ENCODE measurements at places on chromosomes 3 and 15.

DNA sequence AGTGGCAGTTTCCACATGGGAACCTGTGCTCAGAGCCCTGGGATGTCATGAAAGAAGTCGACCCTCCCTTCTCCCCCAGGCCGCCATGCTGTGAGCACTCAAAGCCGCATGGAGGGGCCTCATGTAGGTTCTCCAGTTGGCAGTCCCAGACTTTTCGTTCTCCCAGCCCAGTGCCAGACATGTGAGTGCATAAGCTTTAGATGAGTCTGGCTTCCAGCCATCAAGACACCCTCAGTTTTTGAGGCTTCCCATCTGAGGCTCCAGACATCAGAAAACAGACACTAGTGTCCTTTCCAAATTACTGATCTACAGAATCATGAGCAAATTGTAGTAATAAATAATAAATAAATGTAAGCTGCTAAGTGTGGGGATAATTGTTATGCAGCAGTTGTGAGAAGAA lies 136.5 kb upstream of the AGBL1 start:
- no peak for DNase-seq

DNA sequence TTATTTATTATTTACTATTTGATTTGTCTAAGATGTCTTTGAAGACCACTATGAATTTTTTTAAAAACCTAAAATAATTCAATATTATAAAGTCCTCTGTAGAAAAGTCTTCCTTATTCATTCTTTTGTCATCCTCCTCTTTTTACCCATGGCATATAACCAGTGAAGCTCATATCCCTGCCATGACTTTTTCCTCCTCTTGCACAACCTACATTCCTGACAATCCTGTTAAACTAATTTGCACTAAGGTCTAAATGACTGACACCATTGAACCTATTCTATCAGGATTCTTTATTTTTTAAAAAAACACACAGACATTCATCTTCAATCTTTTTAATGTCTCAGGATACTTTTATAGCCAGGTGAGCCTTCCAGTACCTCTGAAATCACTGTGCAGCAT lies 159.9 kb upstream of the SLC2A2 start:
- no peak for DNase-seq

- peak; percentile 74 for DNase-seq
These were observed 546 bp downstream of the EIF4A2 start for GRCh38 chr3:186783731-186784515.

DNA sequence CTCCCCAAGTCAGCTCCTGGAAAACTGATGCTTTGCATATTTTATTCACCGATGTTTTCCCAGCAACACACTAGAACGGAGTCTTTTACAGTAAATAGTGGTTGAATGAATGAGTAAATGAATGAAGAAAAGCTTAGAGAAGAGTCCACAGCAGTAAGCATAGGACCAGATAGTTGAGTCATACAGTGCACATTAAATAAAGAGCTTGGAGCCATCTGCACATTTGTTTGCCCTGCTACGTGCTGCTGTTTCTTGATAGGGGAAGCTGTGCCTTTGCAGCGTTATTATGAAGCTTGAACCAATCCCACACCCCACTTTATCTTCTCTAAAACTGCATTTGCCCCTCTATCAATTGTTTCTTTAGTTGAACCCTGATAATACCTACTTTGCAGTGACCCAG lies 1.2 kb downstream of the FAM98B start:
- DNase-seq: no peak

DNA sequence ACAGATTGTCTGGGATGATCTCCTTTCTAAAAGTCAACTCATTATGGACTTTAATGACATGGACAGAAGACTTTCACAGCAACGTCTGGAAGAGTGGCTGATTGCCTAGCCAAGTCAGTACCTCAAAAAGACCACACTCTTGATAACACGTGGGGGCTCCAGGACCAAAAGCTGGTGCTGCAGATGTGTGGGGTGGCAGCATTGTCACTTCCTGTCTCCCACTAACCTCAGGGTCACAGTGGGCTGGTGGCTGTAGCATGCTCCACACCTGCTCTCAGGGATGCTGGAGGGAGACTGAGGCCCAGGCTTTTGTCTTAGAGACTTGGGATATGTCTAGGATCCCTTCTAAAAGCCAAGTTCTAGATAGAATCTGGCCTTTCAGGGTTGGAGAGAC lies 118.1 kb downstream of the APBA2 start:
- DNase-seq: no peak

DNA sequence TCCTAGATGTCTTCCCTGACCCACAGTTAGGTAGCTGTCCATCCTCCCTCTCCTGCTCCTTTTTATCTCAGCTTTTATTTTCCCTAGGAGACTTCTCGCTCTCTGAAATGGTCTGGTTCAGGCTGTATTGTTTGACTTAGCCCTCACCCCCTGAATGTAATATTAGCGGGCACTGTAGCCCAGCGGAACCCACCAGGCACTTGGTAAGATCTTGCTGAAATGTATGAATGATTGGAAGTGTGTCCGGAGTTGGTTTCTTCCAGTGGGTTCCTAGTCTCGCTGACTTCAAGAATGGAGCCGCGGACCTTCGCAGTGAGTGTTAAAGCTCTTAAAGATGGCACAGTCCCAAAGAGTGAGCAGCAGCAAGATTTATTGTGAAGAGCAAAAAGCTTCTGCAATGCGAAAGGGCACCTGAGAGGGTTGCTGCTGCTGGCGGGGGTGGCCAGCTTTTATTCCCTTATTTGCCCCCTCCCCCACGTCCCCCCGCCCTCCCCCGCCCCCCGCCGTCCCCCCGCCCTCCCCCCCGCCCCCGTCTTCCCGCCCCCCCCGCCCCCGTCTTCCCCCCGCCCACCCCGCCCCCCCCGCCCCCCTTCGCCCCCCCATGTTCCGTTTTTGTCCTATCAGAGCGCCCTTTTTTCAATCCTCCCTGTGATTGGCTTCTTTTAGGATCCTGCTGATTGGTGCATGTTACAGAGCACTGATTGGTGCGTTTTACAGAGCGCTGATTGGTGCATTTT lies 694 bp upstream of the EEFSEC start:
- DNase-seq: peak; percentile 4

- DNase-seq: no peak
These were observed 511.0 kb upstream of the ALCAM start for GRCh38 chr3:104855702-104856101.

- no peak for DNase-seq
These were observed 215.0 kb upstream of the IGF1R start for GRCh38 chr15:98433346-98433745.

GRCh38 chr3:80014576-80014975 lies 246.8 kb upstream of the ROBO1 start:
- no peak for DNase-seq

DNA sequence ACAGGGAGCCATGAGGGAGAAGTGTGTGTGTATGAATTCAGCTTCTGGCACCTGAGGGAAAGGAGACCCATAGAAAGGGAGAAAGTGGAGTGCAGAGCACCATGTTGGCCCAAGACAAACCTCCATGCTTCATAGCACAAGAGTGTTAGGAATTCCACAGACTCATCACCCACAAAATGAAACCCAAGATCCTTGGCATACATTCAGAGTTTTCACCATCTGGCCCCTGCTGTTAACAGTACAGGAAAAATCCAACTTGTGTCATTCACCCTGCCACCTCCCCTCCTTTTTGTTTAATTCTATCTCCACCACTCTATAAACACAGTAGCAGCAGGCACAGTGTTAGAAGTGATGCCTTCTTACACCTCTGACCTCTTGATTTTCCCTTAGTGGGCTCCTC lies 60.0 kb upstream of the MNS1 start:
- no peak for DNase-seq

- no peak for DNase-seq
These were observed 132.3 kb downstream of the KCNAB1 start for GRCh38 chr3:156252656-156253055.

DNA sequence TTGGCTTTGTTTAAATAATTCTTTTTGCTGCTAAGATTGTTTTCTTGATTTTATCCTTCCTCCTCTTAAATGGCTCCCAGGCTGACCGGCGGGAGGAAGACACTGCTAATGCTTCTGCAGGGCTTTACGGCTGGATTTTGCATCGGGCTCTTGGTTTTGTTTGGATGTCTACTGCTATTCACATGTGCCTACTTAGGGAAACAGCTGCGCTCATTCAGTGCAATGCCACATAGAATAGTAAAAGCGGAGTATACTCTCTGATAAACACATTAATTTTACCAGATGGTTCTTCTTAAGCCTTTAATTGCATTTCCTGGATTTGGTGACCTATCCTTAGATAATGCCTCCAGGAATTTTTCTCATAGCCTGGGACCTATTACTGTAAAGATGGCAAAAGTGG lies 146.6 kb downstream of the THSD4 start:
- DNase-seq: no peak

DNA sequence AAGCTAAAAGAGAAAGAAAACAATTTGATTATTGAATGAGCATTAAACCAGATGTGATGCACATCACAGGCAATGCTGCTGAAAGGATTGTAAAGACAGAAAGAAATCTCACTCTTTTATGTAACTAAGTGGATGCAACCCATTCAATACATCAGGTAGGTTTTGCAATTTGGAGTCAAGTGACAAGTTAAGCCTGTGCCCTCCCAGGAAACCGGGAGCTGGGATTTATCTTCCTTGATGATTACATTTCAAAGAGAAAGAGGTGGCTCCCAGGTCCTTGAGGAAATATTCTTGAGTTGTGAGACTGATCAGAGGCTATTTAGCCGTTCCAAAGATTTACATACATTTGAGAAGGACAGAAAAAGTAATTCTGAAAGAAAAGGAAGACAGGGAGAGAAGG lies 219.0 kb upstream of the PROK2 start:
- DNase-seq: no peak

GRCh38 chr3:117706756-117707155 lies 997.2 kb downstream of the TUSC7 start:
- no peak for DNase-seq

- DNase-seq: no peak
These were observed 449 bp downstream of the ROBO1 start for GRCh38 chr3:79767194-79767904.

GRCh38 chr15:90022345-90022744 lies 21.2 kb downstream of the ZNF710 start:
- no peak for DNase-seq

GRCh38 chr3:105747696-105748095 lies 121.1 kb downstream of the CBLB start:
- no peak for DNase-seq

DNA sequence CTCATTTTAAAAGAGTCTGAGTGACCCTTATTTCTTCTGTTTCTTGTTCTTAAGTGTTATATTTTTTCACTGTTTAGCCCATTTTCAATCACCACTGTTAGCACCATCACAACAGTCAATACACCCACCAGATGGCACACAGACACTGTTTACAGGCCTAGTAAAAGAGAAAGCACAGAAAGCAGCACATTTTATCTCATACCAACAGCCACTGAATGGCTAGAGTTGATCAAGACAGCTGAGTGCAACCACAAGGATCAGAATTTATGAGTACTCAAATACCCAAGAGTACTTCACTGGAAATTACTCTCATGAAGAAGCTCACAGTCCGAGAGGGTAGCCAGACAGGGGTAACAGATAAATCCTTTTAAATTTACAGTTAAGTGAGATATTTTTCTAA lies 127.0 kb downstream of the TFDP2 start:
- no peak for DNase-seq

- no peak for DNase-seq
These were observed 7.4 kb downstream of the RAB8B start for GRCh38 chr15:63196842-63197241.

- no peak for DNase-seq
These were observed 29.1 kb upstream of the P4HTM start for GRCh38 chr3:48960841-48961413.

- DNase-seq: no peak
These were observed 31.5 kb downstream of the ABHD2 start for GRCh38 chr15:89119489-89120478.
